GF-D8 (cell line): ENCODE measurements at places on chromosomes 6 and 20.

DNA sequence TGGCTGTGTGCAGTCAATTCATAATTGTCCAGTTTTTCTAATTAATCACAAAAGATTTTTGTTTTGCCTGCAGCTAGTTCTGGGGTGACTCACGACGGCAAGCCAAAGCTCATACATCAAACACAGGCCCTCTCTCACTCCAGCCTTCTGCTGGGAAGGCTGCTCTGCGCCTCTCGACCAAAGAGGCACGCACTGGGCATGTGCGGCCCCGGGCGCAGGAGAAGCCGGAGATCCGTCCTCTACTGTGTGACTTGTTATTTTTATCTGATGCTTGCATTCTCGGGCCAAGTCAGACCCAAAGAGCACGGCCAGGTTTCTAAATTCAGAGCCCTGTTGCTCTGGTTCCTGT is 98.5 kb downstream of the TFAP2A start:
- no peak for DNase-seq

DNA sequence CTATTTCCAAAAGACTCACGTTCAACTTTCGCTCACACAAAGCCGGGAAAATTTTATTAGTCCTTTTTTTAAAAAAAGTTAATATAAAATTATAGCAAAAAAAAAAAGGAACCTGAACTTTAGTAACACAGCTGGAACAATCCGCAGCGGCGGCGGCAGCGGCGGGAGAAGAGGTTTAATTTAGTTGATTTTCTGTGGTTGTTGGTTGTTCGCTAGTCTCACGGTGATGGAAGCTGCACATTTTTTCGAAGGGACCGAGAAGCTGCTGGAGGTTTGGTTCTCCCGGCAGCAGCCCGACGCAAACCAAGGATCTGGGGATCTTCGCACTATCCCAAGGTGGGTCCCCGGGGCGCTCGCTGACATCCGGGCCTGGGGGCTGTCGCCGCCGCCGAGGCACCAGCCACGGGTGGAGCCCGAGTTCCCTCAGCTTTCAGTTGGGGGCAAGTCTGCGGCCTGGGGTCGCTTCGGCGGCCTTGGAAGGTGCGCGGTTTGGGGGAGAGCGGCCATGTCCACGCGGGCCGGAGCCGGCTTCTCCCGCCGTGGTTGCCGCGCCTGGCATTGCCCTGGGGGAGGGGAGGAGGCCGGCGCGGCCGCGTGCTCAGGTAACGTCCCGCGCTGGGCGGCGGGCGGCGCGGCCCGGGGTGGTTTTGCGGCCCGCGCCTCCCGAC is 429 bp downstream of the AMD1 start:
- DNase-seq: no peak

DNA sequence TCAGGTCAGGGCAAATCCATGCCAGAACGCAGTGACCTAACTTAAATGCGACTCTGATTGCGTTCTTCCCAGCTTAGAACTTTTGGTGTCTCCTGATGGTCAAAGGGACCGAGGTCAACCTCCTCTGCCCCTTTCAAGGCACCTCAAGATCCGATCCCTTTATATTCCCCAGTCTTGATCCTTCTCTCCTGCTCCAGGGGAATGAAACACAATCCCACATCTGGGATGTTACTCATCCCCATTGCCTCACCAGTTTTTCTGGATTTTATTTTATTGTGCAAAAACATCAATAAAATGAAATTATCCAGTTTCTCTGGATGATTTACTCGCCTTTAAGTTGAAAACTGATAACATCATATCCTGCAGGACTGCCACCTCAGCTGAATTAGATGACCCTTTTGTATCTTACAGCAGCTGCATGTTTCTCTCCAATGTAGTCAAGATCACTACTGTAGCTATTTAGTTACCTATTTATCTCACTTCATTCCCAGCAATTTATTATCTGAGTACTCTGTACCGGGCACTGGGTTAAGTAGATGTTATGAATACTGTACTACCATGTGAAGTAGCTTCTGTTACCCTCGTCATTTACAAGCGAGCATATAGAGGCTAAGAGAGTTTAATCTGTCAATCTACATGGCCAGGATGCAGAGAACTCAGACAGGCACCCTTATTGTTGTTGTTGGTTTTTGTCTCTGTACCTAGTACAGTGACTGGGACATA is 44.0 kb downstream of the IRAK1BP1 start:
- DNase-seq: no peak

GRCh38 chr6:142898927-142899895 is 45.8 kb downstream of the HIVEP2 start:
- DNase-seq: no peak

DNA sequence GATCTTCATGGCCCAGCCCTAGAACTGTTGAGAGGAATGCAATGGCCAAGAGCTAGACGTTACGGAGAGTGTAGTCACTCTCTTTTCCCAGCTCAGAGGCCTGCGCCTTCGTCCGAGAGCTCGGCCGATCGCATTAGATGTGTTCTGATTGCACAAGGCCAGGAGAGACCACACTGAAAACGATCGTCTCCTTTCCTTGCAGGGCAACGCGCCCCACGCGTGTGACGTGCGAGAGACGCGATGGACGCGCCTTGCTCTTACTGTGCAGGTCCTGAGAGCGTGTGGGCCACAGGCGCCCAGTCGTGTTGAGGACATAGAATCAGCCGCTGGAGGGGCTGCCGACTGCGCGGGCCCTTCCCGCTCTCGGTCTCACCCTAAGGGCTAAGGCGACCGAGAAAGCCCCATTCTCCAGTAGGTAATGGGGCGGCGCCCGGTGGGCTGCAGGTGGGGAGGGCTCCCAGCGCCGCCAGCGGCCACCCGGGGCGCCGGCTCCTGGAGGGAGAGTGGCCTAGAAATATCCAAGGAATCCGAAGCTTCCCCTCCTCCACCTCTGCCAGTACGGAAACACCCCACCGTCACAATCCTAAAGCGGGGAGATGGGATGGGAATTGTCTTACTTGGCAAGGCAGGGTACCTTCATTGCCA is 26.9 kb downstream of the TFAP2B start:
- no peak for DNase-seq

- DNase-seq: no peak
Observed at GRCh38 chr20:50347284-50348063, 156.8 kb downstream of the CEBPB start.

DNA sequence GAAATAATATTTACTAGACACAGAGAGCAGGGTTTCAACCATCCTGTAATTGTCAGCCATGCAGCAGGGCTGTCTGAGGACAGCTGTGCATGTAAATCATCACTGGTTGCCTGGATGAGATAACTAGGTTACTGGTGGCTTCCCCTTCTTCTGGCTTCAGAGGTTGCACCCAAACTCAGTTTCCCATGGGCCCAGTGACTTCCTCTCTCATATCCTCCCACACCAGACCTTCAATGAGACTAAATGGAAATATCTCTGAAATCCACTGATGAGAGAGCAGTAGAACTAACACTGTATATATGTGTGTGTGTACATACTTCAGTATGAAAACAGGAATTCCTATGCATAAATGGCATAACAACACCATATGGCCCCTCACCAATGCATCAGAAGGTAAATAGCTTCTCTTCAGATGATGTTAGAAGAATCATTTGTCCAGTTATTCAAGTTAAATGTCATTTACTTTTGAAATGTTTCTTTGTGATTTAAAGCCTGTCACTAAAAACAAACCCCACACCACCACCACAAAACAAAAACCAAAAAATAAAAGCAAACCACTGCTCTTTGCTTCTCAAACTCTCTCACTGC is 51.0 kb upstream of the IL20RA start:
- DNase-seq: no peak

- no peak for DNase-seq
Observed at GRCh38 chr6:148389086-148389485, 46.4 kb downstream of the SASH1 start.

GRCh38 chr6:166977621-166978525 is 21.3 kb upstream of the CEP43 start:
- no peak for DNase-seq

- DNase-seq: peak; percentile 83
Observed at GRCh38 chr6:156840606-156841005, 63.4 kb downstream of the ARID1B start.

DNA sequence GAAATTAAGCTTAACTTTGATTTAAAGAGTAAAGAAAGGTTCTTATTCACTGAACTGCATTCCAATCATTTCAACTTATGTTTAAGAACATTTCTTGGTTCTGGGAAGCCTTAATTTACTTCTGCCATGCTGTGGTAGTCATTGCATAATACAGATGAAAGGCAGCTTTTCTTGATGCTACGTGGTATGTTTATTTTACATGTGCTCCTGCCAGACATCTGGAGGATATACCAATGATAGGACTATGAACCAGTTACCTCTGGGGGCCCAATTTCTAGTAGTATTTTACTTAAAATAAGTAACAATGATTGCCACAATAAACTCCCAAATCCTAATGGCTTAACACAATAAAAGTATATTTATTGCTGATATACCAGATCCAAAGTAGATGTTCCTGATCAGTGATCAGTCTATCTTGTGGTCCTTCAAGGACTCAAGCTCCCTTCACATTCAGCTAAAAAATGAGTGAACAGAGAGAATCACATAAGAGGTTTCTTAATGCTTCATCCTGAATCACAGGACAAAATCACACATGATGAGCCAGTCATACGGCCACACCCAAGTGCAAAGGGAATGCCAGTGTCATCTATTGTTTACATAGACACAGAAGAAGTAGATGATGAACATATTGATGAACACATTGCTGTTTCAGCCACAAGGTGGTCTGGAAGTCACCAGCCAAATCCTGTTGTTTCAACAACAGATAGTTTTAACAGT is 56.5 kb upstream of the CCN2 start:
- DNase-seq: no peak

DNA sequence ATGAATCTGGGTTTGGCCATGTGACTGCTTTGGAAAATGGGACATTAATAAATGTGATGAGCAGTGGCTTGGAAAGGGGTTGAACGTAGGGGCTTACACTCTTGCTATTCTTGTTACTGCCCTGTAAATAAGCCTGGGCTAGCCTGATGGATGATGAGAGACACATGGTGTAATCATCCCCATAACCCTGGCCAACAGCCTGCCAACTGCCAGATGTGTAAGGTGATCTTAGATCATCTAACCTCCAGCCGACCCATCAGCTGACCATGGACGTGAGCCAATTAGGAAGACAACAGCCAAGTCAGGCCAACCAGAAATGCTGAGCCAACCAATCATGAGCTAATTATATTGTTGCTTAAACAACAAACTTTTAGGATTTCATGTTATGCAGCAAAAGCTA is 25.2 kb downstream of the FBXO30 start:
- DNase-seq: no peak

GRCh38 chr6:106309766-106310373 is 15.7 kb downstream of the ATG5 start:
- no peak for DNase-seq

DNA sequence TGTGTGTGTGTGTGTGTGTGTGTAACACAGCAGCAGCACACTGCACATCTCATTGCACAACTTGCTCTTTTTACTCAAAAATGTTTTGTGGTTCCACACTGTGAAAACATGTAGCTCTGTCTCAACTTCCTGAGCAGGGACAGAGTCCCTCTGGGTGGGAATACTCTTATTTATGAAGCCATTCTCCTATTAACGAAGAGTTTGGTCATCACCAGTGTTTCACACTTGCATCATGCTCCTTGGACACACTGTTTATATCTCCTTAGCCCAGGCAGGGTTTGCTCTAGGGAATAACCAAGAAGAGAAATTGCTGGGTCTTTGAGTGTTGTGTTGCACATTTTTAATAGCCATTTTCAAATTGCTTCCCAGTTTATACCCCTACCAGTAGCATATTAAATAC is 53.6 kb downstream of the ZNF831 start:
- DNase-seq: peak; percentile 29

DNA sequence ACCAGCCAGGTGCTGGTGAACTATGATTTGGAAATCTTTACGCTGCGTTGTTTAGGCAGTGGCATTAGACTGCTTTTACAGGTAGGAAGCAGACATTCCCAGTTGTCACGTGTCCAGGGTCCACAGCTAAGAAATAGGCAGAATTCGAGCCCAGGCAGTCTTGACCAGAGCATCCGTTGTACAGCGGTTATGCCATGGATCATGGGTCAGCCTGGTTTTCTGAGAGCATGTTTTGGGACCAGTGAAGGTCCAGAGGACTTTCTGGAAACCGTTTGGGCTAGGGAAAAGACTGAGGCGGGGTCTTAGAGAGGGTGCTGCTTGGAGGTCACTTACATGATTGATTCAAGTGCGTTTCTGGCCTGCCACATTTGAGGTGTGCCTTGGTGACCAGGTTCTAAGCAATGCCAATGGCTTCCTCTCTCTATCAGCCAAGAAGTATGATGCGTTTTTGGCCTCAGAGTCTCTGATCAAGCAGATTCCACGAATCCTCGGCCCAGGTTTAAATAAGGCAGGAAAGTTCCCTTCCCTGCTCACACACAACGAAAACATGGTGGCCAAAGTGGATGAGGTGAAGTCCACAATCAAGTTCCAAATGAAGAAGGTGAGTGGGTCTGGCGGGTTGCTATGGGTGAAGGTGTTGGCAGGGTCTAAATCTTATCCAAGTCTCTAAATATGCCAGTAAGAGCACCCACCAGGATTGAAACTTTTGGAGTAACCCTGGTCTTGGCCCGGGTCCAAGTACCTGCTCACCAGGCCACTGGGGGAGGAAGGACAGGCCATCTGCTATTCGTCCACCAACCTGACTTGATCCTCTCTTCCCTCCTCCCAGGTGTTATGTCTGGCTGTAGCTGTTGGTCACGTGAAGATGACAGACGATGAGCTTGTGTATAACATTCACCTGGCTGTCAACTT is 1.8 kb downstream of the RPL10A start:
- no peak for DNase-seq

- no peak for DNase-seq
Observed at GRCh38 chr6:33720998-33721397, 9.5 kb upstream of the UQCC2 start.

GRCh38 chr20:13139459-13140150 is 81.5 kb upstream of the ISM1 start:
- no peak for DNase-seq

- peak; percentile 55 for DNase-seq
Observed at GRCh38 chr6:137166247-137167098, 7.0 kb downstream of the IL22RA2 start.

DNA sequence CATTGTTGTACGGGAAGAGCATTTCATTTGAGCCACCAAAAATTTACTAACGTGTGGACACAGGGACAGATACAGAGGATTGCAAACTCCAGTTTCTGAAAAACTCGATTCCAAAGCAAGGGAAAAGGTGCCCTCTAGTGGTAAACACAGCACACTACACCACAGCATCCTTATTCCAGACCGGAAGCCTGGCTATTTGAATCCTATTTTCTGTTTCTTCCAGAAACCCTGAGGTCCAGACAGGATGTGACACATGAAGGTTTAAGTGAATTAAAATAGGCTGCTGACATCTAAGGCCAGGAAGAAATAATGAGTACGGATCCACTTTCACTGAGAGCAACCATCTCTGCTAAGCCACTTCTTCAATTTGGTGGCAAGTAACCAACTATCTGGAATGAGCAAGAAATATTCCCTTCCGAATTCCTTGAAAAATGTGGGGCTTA is 31.8 kb upstream of the GMPR start:
- DNase-seq: peak; percentile 24

- no peak for DNase-seq
Observed at GRCh38 chr6:37566111-37566949, 66.6 kb upstream of the CCDC167 start.

DNA sequence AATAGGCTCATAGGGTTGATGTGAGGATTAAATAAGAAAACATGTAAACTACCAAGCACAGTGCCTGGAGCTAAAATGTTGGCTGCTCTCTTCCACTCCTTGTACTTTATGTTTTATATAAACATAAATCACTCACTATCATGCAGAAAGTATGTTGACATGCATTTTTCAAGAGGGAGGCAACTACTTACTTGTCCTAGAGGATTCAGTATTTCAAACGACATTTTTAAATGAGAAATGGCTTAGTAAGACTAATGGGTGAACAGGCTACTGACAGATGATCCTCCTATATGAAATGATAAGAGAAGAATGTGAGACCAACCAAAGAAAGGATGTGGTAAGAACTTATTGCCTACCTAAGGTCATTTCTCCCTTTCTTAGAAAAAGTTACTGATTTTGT is 21.0 kb downstream of the LATS1 start:
- no peak for DNase-seq
